T-helper 2 cell treated with Interferon-gamma antibody and Interleukin-4, amounts not matched to agents 5 μg/mL and 100 μg/mL, for 36 hours (primary cell): ENCODE measurements at places on chromosomes 7 and 10.

GRCh38 chr10:96465599-96465998 is 48.1 kb downstream of the TLL2 start:
- no peak overlapping the region for H3K27ac ChIP-seq
- H3K36me3 ChIP-seq = no peaks in the 10 kb centered on the region
- H3K4me1 ChIP-seq = peaks cover 2% of the 10 kb centered on the region

- H3K36me3 ChIP-seq = no peaks in the 10 kb centered on the region
- no peak overlapping the region for H3K4me3 ChIP-seq
- H3K27ac ChIP-seq = no peak overlapping the region
Observed at GRCh38 chr10:49625411-49625810, 11.6 kb downstream of the CHAT start.

DNA sequence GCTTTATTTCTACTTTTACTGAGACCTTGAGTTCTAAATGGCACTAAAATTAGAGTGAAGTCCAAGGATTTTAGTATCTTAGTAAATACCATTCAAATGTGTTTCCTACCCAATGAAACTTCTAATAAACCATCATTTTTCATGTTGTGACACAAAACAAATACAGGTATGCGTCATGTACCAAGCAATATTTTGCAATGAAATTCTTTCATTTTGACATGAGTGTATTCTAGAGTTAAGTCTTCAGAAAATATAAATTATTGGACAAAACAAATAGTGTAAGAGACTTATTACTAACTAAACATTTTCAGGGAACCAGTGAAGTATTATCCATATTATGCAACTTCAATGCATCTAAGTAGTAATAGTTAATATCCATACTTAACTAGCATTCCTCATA is 16.5 kb downstream of the HGF start:
- H3K36me3 ChIP-seq = no peaks in the 10 kb centered on the region
- no peak overlapping the region for H3K27ac ChIP-seq
- H3K27me3 ChIP-seq = no peaks in the 10 kb centered on the region
- DNase-seq = no peak
- H3K4me1 ChIP-seq = no peaks in the 10 kb centered on the region

DNA sequence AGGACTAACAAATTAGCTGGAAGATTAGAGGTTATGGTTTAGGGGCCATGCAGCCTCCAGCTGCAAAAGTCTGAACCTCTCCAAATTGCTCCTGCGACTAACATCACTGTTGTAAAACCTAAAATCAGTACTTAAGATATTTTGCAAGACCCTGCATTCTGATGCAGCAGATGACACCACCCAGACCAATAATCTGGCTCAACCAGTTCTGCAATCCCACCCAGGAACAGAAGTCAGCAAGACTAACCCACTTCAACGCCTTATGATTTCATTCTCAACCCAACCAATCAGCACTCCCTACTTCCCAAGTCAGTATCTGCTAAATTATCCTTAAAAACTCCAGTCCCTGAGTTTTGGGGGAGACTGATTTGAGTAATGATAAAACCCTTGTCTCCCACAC is 250.8 kb upstream of the MBL2 start:
- no peaks in the 10 kb centered on the region for H3K27me3 ChIP-seq
- no peaks in the 10 kb centered on the region for H3K4me1 ChIP-seq
- no peak for DNase-seq
- no peak overlapping the region for H3K27ac ChIP-seq
- H3K36me3 ChIP-seq = no peaks in the 10 kb centered on the region

GRCh38 chr7:16261100-16261499 is 160.2 kb downstream of the CRPPA start:
- no peak overlapping the region for H3K27ac ChIP-seq
- DNase-seq = no peak
- peaks cover 10% of the 10 kb centered on the region for H3K4me1 ChIP-seq
- H3K27me3 ChIP-seq = no peaks in the 10 kb centered on the region
- H3K4me3 ChIP-seq = no peak overlapping the region

- DNase-seq = no peak
- H3K27ac ChIP-seq = no peak within 1 kb of the TSS
- H3K36me3 ChIP-seq = no peaks in the 10 kb centered on the region
Observed at GRCh38 chr7:93906267-93906666, at the start of gene GNGT1. GNGT1 (plus strand) TSS chr7:93906567; CDS start chr7:93906747, 180 bp downstream.

- H3K36me3 ChIP-seq = no peaks in the 10 kb centered on the region
- no peak for DNase-seq
- H3K27me3 ChIP-seq = peaks cover 2% of the 10 kb centered on the region
- no peak overlapping the region for H3K4me3 ChIP-seq
- H3K4me1 ChIP-seq = peaks cover 8% of the 10 kb centered on the region
- H3K27ac ChIP-seq = no peak overlapping the region
Observed at GRCh38 chr7:143210541-143210940, 11.3 kb upstream of the TAS2R40 start.

DNA sequence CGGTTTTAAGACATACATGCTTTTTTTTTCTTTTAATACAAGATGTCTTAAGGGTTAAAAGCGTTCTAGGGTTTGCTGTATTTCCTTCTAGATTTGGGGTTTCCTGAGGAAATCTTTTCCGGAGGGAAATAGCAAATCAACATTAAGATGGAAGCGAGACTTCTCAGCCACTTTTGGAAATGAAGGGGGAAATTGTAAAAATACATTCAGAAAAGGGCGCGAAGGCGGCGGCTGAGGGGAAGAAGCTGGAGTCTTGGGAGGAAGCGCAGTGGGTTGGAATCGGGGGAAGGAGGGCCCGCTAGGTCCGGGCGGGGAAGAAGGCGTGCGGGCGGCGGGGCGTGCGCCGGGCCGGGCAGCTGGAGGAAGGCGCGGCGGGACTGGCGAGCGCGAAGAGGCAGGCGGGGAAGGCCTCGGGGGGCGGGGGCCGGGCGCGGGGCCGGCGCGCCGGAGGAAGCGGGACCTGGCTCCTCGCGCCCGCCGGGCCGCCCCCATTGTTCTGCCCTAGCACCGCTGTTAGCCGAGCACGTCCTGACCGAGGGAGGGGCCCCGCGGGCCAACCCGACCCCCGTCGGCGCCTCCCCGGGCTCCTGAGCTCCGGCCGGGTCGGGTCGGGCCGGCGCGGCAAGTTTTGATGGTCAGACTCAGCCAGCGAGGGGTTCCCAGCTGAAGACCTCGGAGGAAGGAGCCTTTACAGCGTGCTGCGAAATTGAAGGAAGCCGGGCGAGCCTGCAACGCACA is 1.5 kb upstream of the SKIDA1 start:
- H3K4me3 ChIP-seq = peak overlapping the region; percentile 84
- DNase-seq = peak; percentile 36

DNA sequence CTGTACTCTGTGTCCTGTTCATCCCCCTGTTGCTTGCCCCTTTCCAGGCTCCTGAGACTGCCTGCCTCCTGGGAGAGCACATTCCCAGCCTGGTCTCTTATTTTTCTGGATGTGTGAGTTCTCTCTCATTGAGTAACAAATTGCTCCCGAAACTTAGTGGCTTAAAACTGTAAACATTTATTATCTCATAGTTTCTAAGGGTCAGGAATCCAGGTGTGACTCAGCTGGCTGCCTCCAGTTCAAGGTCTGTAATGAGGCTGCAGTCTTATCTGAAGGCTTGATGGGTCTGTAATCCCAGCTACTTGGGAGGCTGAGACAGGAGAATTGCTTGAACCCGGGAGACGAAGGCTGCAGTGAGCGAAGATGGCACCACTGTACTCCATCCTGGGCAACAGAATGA is 53.6 kb upstream of the PRR15 start:
- H3K27me3 ChIP-seq = no peaks in the 10 kb centered on the region
- no peak overlapping the region for H3K4me3 ChIP-seq
- DNase-seq = no peak

GRCh38 chr7:122212754-122213153 is 68.7 kb upstream of the AASS start:
- H3K27me3 ChIP-seq = no peaks in the 10 kb centered on the region
- peaks cover 2% of the 10 kb centered on the region for H3K4me1 ChIP-seq
- H3K36me3 ChIP-seq = no peaks in the 10 kb centered on the region
- no peak for DNase-seq
- H3K4me3 ChIP-seq = no peak overlapping the region

- no peaks in the 10 kb centered on the region for H3K36me3 ChIP-seq
- peaks cover 2% of the 10 kb centered on the region for H3K4me1 ChIP-seq
- peaks cover 14% of the 10 kb centered on the region for H3K27me3 ChIP-seq
- DNase-seq = no peak
- H3K27ac ChIP-seq = no peak overlapping the region
Observed at GRCh38 chr7:149748076-149748874, 25.1 kb downstream of the ZNF467 start.

DNA sequence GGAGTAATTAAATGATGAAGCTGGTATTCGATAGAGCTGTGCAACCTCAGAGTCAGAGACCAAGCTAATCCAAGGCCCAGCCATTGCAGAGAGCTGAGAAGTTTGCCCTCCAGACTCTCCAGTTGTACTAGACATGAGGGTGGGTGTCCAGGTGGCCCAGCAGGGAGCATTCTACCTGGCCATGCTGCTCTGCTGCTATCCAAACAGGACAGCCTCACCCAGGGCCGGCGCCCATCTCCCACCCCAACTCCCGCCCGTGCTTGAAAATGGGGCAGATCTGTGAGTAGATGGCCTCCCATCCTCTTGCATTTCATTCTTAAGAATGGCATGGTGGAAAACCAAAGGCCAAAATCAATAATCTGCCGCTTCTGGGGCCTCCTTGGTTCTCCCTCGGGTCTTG is 124.2 kb downstream of the TCERG1L start:
- DNase-seq = no peak
- H3K36me3 ChIP-seq = no peaks in the 10 kb centered on the region
- no peaks in the 10 kb centered on the region for H3K4me1 ChIP-seq
- H3K4me3 ChIP-seq = no peak overlapping the region
- no peak overlapping the region for H3K27ac ChIP-seq
- H3K27me3 ChIP-seq = no peaks in the 10 kb centered on the region

- H3K27ac ChIP-seq = no peak overlapping the region
- H3K4me3 ChIP-seq = no peak overlapping the region
Observed at GRCh38 chr7:123562121-123562520, 4.5 kb upstream of the NDUFA5 start.

DNA sequence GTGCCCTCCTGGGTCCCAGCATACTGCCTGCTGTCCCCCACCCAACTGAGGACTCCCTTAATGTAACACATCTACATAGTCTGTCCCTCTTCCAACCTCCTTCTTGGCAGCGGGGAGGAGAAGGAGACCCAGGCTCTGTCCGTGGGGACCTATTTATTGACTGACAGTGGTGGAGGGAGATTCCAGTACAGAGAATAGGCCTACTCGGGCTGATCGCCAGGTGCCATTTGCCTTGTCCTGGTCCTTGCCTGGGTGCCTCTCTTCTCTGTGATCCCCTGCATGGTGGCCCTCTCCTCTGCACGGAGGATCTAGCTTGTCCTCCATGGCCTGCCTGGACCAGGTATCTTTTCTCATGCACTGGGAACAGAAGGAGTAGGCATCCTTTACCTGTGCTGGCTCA is 17.0 kb downstream of the GHRHR start:
- no peak overlapping the region for H3K27ac ChIP-seq
- peaks cover 3% of the 10 kb centered on the region for H3K4me1 ChIP-seq
- no peak overlapping the region for H3K4me3 ChIP-seq
- H3K27me3 ChIP-seq = peaks cover 14% of the 10 kb centered on the region
- DNase-seq = no peak

GRCh38 chr7:108016841-108017775 is 14.1 kb upstream of the LAMB1 start:
- peaks cover 17% of the 10 kb centered on the region for H3K27me3 ChIP-seq
- DNase-seq = no peak
- H3K36me3 ChIP-seq = no peaks in the 10 kb centered on the region
- no peak overlapping the region for H3K27ac ChIP-seq
- no peaks in the 10 kb centered on the region for H3K4me1 ChIP-seq

DNA sequence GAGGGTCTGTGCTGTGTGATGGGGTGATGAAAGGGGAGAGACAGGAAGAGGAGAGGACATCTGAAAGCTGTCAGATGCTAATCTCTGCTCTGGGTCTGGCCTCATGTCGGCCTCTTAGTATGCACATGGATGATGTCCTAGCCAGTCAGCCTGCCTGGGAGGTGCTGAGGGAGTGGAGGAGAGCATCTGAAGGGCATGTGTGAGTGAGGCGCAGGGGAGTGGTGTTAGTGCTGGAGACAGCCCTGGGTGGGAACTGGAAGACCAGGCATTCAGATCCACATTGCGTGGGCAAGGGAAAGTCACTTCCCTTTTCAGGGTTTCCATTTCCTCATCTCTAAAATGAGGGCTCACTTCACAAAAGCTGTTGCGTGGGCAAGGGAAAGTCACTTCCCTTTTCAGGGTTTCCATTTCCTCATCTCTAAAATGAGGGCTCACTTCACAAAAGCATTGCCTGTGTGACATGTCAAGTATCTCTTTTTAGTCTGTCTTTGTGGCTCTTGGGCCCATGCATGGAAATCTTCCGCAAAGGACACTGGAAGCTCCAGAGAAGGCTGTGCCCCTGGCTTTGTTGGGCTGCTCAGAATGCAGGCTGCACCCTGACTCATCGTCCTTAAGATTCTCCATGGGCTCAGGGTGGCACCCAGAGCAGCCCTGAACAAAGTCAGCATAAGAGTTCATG is 10.0 kb downstream of the SFTPD start:
- H3K4me3 ChIP-seq = no peak overlapping the region
- DNase-seq = no peak
- no peak overlapping the region for H3K27ac ChIP-seq
- H3K36me3 ChIP-seq = no peaks in the 10 kb centered on the region
- H3K4me1 ChIP-seq = peaks cover 1% of the 10 kb centered on the region

DNA sequence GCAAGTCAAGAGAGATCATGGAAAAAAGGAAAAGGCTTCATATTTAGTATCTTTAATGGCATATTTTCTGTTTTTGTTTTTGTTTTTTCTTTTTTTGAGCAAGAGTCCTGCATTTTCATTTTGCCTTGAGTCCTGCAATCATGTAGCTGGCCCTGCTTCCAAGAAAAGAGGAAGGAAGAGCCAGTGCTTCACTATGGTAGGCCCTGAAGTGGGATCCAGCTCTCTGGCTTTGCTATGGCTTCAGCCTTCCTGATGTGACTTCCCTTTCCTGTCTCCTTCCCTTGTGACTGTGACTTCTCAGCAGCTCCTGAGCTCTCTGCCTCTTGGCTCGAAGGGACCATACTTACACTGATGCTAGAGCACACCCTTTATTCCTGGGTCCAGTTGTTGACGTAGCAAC is 512.3 kb downstream of the INHBA start:
- no peak overlapping the region for H3K4me3 ChIP-seq
- no peaks in the 10 kb centered on the region for H3K27me3 ChIP-seq
- DNase-seq = no peak
- no peaks in the 10 kb centered on the region for H3K4me1 ChIP-seq
- H3K27ac ChIP-seq = no peak overlapping the region

- DNase-seq = no peak
- no peak overlapping the region for H3K4me3 ChIP-seq
- H3K36me3 ChIP-seq = no peaks in the 10 kb centered on the region
- no peak overlapping the region for H3K27ac ChIP-seq
- H3K27me3 ChIP-seq = peaks cover 9% of the 10 kb centered on the region
Observed at GRCh38 chr10:51667678-51668335, 31.6 kb downstream of the CSTF2T start.

- no peak overlapping the region for H3K27ac ChIP-seq
- DNase-seq = no peak
- no peak overlapping the region for H3K4me3 ChIP-seq
- H3K27me3 ChIP-seq = no peaks in the 10 kb centered on the region
Observed at GRCh38 chr7:1861799-1862458, 191.9 kb downstream of the ELFN1 start.

DNA sequence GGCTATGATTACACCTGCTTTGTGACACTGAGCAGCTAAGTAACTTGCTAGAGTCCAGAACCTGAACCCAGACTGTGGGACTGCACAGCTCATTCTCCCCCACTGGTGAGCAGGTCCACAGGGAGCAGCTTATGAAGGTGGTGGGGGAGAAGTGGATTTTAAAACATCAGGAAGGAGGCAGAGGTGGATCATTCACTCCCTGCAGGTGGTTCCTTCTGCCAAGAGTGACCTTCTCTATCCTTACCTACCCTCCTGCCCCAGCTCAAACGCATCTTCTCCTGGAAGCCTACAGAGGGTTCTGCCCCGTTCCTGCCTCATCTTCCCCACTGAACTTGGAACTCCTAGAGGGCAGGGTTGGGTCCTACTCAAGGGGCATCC is 539 bp upstream of the FAM241B start:
- no peaks in the 10 kb centered on the region for H3K36me3 ChIP-seq
- no peak overlapping the region for H3K27ac ChIP-seq
